ENCODE measurements at places on chromosomes 5 and 9.

DNA sequence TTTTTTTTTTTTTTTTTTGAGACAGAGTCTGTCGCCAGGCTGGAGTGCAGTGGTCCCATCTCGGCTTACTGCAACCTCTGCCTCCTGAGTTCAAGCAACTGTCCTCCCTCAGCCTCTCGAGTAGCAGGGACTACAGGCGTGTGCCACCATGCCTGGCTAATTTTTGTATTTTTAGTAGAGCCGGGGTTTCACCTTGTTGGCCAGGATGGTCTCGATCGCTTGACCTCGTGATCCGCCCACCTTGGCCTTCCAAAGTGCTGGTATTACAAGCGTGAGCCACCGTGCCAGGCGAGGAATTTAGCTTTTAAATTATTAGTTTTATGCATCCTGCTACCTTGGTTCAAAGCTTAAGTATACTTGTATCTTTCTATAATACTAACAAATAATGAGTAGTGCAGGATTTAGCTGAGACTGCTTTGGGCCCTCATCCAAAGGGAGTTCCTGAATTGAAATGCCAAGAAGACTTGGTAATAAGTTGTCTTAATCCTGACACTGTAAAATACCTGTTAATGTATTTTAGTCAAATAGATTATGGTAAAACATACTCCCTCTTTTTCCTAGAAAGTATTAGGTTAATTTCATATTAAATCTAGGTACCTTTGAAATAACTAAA is 5.0 kb downstream of the CDC42SE2 start:
- DNase-seq = no peak

DNA sequence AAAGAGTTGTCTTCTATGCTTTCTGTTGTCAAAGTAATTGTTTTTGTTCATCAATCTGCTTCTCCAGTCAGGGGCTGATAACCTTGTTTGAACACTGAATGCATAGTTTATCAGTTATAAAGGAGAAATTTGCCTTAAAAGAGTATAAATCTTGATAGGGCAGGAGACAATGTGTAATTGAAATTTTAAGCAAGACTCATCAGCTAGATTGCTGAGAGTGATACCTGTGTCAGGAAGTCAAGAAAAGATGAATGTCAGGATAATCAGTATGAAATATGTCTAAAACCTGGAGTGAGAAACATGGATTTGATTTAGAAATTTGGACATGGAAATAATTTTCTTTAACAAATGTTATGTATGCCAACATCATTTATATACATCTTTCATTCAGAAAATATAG is 1258.1 kb downstream of the EFNA5 start:
- no peak for DNase-seq

GRCh38 chr5:72427488-72428437 is 79.4 kb downstream of the ZNF366 start:
- DNase-seq = no peak

DNA sequence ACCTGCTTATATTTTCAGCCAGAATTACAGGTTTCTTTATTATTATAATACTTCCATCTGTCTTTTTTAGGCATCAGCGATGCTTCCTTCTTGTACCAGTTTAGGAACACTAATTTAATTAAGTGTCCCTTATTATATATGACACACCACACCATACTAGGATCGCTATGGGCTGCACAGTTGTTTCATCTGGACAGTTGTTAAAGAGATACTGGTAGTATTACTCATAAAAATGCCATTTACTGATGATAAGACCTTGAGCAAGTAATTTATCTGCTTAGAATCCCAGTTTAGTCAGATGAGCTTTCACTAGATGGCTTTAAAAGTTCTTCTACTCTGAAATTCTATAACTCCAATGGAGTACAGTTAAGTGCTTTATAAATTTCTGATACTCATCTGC is 17.1 kb downstream of the ARSK start:
- DNase-seq = no peak

- DNase-seq = no peak
Measured at GRCh38 chr5:173707392-173707791, 90.9 kb upstream of the BOD1 start.

GRCh38 chr5:6185574-6185973 is 192.8 kb downstream of the MED10 start:
- DNase-seq = no peak

- DNase-seq = no peak
Measured at GRCh38 chr5:79619854-79620253, 7.6 kb downstream of the TENT2 start.

DNA sequence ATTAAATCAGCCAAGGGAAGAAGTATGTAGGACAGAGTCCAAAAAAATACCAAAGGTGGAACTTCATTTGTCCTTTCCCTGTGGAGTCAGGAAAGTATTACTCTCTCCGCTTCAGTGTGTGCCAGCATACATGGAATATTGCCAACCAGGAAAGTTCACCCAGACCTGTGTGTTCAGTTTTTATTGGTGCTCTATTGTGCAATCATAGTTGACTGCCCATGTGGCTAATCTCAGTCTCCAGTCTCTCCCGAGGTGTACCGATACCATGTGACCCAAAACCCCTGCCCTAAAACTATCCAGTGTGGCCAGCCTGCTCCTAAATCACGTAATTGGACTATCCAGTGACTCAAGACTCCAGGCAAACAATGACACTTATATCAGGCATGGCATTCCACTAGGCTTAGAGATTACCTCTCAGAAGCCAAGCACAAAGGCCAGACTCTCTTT is 38.8 kb downstream of the NFX1 start:
- DNase-seq = no peak

DNA sequence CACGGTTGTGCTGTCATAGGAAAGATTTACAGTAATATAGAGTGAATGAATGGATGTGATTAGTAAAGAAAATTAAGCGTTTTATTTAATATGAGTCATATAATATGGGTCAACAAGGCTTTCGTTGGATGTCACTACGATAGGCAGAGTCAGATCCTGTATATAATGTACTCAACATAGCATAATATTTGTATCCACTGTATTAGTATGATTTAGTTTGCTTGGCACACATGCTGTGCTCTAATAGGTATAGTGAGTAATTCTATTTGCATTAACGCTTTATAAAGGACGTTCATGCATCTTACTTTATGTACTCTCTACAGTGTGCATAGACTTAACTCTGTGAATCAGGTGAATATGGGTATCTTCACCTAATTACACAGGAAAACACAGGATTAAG is 35.9 kb upstream of the AGGF1 start:
- DNase-seq = no peak

DNA sequence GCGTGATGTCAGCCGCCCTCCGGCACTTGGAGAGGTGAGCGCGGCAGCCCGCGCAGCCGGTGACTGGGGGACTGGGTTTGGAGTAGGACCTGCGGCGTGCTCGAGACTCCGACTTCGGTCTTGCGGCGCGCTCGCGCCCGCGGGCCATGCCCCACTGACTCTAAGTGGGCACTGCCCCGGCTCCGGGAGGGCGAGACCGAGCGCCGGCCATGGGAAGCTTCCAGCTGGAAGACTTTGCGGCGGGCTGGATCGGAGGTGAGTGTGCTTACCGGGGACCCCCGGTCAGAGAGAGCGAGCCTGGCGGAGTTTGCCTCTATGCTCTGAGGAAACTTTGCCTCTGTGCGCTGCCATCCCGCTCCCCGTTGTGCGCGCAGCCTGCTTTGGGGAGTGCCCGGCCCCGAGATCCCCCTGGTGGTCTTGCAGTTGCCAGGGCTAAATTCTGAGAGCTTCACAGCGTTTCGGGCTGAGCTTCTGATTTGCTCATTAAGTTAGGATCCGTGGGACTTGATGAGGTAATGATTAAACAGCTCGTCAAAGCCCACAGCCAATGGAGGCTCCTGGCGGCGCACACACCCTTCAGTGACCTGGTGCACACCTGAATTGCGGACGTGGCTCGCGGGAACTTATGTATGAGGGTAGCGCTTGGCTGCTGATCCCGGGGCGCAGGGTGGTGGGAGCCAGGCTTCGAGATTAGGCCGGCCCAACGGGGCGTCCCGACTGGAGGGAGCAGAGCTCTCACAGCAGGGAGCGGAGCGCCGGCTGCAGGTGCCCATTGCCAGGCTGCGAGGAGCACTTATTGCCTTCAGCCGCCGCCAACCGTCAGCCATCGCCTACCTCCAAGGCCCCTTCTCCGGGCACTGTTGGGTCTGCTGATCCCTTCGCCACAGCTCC is at the start of gene SLC25A48:
SLC25A48 (plus strand) TSS at position 25 of the 891 bp plus-strand sequence; CDS start at position 210, 185 bp downstream.
- no peak for DNase-seq

- no peak for DNase-seq
Measured at GRCh38 chr9:14221119-14221518, 92.8 kb downstream of the NFIB start.

DNA sequence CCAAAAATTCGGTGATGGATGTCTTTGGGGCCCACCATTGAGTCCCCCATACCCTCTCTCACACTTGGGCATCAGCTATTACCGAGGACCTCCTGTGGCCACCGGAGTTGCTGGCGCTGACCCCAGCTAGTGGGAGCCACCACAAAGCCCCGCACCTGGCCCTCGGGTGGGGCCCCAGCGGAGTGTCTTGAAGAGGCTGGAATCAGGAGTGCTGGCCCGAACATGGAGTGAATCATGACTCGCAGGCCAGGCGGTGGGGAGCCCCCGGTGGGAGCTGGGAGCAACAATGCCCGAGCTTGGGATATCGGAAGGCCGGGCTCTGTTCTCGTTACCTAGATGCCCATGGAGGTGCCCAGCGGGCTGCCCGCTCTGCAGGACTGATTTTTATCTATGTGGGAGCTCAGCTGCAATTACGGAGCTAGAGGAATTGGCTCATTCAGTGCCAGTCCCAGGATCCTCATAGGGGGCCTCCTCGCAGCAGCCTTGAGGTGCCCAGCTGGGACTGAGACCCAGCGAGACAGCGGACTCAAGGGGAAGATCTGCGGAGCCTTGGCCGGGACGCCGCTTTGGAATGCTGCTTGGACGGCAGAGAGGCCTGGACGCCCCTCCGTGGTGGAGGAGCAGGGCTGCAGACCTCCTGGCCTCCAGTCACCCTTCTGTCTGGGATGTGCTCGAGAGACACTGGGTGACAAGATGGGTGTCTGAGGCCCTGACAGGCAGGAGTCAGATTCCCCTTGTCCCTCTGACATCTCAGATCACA is 70.8 kb downstream of the PSMB7 start:
- no peak for DNase-seq

- peak; percentile 36 for DNase-seq
Measured at GRCh38 chr5:142012792-142013388, at the start of gene GNPDA1. GNPDA1 (minus strand) TSS chr5:142013027; CDS start chr5:142012035, 992 bp downstream.

GRCh38 chr9:61674465-61674864 is 484.6 kb downstream of the SPATA31A7 start:
- no peak for DNase-seq

DNA sequence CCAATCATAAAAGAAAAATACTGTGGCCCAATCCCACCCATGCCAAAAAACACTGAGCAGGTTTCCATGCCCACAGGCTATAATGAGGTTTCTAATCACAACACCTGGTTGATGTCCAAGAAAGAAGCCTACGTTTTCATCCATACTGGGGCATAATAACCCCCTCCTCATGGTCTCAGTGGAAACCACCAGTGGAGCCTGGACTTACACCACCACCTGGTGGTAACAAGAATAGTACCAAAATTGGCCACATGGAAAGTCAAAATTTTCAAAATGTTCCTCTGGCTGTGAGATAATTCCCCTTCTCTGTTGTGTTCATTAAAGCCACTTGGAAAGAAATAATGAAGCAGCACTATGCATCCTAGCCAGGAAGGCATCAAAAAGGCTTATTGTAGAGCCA is 687.3 kb upstream of the ST8SIA4 start:
- no peak for DNase-seq

DNA sequence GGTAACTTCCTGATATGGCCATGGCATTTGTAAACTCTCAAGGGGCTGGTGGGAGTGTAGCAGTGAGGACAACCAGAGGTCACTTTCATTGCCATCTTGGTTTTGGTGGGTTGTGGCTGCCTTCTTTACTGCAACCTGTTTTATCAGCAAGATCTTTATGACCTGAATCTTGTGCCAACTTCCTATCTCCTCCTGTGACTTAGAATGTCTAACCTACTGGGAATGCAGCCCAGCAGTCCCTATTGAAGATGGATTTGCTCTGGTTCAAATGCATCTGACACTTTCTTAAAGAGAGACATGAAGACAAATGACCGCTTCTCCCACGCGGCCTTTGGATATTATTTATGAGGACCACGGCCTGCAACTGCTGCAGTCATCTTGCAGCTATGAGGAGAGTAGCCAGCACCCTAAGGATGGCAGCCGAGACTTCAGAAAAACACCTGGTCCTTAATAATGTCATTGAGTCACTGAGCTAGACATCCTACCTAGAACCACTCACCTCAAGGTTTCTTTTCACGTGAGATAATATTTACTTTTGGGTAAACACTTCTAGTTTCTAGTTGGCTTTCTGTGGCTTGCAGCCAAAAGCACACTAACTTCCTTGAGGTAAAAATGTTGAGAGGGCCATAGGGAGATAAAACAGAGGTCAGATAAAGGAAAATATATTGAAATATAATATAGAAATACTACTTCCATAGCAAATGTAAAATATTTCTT is 28.2 kb downstream of the CETN3 start:
- DNase-seq = no peak

- DNase-seq = no peak
Measured at GRCh38 chr9:116391306-116391900, 237.8 kb downstream of the PAPPA start.

DNA sequence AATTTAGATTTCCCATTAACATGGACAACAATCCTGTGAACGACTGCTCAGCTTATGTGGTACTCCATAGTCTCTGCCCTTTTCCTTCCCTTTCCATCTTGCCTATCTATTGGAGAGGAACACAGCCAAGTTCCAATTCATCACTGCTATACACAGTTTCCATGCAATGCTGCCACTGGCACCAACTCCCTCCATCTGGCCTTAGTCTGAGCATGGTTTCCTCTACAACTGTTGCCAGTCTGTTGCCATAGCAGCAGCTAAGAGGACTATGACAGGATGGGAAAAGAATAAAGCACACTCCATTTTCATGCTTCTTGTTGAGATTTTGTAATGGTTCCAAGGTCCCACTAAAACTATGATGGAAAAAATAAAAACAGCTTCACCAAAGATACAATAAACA is 189.0 kb downstream of the HCN1 start:
- no peak for DNase-seq

- no peak for DNase-seq
Measured at GRCh38 chr9:95920017-95920416, 44.5 kb downstream of the ERCC6L2 start.

- DNase-seq = no peak
Measured at GRCh38 chr9:132698989-132699388, 28.7 kb downstream of the GTF3C4 start.

DNA sequence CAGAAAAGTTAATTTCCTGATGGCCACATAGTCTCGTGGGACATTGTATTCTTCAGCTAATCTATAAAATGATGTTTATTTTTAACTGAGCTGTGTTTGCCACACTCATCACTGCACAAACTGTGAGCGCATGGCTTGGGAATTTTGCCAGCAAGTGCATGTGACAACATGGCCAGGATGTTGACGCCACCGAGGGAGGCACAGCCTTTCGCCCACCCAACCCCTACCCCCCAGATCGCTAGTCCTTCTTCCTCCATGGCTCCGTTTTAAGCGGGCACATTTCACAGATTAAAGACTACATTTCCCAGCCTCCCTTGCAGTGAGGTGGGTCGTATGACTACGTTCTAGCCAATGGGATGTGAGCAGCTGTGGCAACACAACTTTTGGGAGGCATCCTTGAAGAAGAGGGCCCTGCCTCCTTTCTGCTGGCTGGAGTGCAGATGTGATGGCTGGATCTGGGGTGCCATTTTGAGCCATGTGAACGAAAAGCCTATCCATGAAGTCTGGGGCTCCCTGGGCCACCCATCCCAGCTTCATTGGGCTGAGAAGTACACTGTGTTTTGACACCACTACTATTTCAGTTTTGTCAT is 7.9 kb downstream of the NRARP start:
- no peak for DNase-seq

Measured in stimulated activated CD8-positive, alpha-beta memory T cell treated with anti-CD3 and anti-CD28 coated beads, Interleukin-4, amount 100 ng/mL, for 1 hour (primary cell).